A673 (cell line): ENCODE measurements at places on chromosomes 1 and 21.

GRCh38 chr1:228544021-228544850 lies 57.1 kb downstream of the RNF187 start:
- no peak for DNase-seq

DNA sequence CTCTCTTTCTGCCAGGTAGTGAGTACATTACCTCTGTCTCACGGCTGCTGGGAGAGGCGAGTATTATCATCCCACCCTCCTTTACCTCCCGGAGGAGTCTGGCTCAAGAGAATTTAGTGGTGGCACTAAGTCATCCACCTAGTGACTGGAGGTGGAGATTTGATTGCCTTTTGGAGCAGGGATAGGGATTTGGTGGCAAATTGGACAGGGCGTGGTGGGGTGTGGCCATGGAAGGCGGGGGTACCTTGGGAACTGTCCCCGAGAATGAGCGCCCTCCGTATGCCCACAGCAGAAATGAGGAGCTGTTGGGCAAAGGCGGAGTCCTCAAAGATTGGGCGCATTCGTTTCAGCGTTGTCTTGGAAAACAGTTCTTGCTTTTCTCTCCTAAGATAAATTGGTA lies 32.1 kb upstream of the HMGN1 start:
- no peak for DNase-seq

GRCh38 chr1:62377043-62377562 lies 57.9 kb upstream of the KANK4 start:
- DNase-seq: no peak

- no peak for DNase-seq
These were observed 23.4 kb downstream of the FNBP1L start for GRCh38 chr1:93471284-93471683.

- no peak for DNase-seq
These were observed 9.5 kb downstream of the DPT start for GRCh38 chr1:168719306-168720111.

DNA sequence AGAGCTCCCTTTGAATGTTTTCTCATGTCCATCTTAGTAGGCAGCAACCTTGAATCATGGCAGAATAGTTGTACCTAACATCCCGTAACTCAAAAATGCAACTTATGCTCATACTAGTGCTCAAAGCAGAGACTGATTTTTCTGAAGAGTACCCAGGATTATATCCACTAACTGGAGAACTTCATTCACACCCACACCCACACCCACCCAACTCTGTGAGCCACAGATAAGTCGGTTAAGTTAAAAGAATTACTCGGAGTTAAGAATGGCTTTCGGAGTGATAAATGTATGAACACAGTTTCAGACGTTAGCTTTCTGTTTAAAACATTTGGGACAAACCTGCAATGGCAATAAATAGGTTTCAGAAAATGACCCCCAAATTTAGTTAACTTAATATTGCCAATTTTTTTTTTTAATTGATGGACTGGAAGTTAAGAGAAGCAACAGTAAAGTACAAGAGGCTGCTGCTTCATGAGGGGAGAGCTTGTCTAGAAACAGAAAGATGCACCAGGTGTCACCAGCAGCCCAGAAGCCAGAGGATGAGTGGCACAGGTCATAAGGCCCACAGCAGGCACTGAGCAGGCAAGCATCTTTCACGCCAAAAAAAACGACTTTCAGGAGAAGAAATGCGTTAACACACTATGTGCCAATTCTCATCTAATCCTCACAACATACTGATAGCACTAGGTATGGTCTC lies 48.4 kb upstream of the C1orf198 start:
- no peak for DNase-seq

GRCh38 chr1:39643705-39644104 lies 4.3 kb upstream of the HEYL start:
- no peak for DNase-seq

DNA sequence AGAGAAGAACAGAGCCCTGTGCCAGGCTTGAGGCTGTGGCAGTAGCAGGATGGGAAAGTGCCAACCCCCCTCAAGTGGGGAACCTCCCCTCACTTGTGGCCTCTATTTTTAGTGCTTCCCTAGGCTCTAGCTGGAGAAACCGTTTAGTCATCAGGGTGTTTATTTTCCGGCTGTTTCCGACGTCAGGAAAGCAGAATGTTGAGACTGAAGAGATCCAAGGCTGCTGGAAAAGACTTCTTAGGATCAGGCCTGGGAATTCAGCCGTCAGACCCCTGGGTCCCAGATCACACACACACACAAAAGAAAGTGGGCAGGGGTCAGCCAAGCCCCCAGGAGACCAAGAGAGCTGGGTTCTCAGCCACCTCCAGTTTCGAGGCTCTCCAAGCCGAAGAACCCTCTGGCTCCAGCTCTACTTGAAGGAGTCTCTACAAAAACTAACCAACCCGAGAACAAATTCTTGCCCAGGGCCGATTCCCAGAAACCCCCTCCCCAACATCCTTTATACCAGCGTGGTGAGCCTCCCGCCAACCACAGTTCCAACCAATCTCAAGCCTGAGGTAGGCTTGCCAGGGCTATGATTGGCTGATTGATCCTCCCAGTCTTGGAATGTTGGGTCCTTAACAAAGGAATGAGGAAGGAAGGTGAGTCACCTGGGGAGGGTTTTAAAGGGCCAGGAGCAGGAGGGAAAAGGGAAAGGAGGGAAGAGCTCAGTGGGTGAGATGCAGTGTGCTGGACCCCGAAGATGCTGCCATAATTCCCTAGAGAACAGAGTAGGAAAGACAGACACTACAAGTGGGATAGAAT lies 2.5 kb upstream of the MEF2D start:
- DNase-seq: no peak

- DNase-seq: no peak
These were observed 188.0 kb downstream of the GRIK3 start for GRCh38 chr1:36846357-36846756.

- DNase-seq: peak; percentile 92
These were observed 37.9 kb upstream of the EDEM3 start for GRCh38 chr1:184792450-184792969.

- no peak for DNase-seq
These were observed 51.7 kb upstream of the AJAP1 start for GRCh38 chr1:4602462-4603294.

GRCh38 chr1:6959491-6959890 lies 174.2 kb downstream of the CAMTA1 start:
- no peak for DNase-seq

- DNase-seq: no peak
These were observed 68.7 kb downstream of the CASZ1 start for GRCh38 chr1:10727751-10728232.

- no peak for DNase-seq
These were observed 18.8 kb upstream of the GPR137B start for GRCh38 chr1:236123563-236123962.

- peak; percentile 69 for DNase-seq
These were observed 485.3 kb upstream of the PTBP2 start for GRCh38 chr1:96236156-96236739.

GRCh38 chr1:38745476-38746401 lies 113.8 kb downstream of the RRAGC start:
- no peak for DNase-seq

- DNase-seq: no peak
These were observed 83.0 kb downstream of the COLGALT2 start for GRCh38 chr1:183954496-183954895.

GRCh38 chr1:76494807-76495206 lies 372.5 kb upstream of the ST6GALNAC5 start:
- no peak for DNase-seq

DNA sequence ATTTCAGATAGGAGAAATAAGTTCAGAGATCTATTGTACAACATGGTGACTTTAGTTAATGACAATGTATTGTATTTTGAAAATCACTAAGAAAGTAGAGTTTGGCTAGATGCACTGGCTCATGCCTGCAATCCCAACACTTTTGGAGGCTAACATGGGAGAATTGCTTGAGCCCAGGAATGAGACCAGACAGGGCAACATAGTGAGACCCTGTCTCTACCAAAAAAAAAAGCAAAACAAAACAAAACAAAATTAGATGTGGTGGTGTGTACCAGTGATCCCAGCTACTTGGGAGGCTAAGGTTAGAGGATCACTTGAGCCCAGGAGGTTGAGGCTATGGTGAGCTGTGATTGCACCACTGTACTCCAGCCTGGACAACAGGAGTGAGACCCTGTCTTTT lies 27.2 kb downstream of the IVNS1ABP start:
- DNase-seq: no peak
